Stimulated activated CD8-positive, alpha-beta memory T cell treated with anti-CD3 and anti-CD28 coated beads, Interleukin-2, amount 100 ng/mL, for 48 hours (primary cell): ENCODE measurements at places on chromosomes 4 and X.

GRCh38 chr4:60724623-60725022 is 475.5 kb upstream of the ADGRL3 start:
- DNase-seq: no peak

- no peak for DNase-seq
Observed at GRCh38 chr4:109078724-109079123, 223.7 kb downstream of the COL25A1 start.

- no peak for DNase-seq
Observed at GRCh38 chrX:12315526-12315925, 177.3 kb downstream of the FRMPD4 start.

DNA sequence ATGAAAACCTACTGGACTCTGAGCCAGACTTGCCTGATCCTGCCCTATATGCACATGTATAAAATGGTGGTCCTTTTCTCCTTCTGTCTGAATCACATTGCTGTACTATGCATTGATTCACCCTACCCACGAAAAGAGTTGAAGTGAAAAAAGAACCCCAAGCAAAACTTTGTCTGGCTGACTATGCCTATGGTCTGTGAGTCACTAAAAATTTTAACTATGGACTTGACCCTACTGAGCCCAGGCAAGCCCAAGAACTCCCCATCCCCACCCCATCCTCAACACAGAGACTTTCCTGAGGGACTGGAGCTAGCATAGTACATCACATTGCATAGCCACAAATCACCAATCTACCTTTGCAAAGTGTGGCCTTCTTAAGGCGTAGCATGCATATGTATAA is 116.6 kb upstream of the TENM3 start:
- no peak for DNase-seq

DNA sequence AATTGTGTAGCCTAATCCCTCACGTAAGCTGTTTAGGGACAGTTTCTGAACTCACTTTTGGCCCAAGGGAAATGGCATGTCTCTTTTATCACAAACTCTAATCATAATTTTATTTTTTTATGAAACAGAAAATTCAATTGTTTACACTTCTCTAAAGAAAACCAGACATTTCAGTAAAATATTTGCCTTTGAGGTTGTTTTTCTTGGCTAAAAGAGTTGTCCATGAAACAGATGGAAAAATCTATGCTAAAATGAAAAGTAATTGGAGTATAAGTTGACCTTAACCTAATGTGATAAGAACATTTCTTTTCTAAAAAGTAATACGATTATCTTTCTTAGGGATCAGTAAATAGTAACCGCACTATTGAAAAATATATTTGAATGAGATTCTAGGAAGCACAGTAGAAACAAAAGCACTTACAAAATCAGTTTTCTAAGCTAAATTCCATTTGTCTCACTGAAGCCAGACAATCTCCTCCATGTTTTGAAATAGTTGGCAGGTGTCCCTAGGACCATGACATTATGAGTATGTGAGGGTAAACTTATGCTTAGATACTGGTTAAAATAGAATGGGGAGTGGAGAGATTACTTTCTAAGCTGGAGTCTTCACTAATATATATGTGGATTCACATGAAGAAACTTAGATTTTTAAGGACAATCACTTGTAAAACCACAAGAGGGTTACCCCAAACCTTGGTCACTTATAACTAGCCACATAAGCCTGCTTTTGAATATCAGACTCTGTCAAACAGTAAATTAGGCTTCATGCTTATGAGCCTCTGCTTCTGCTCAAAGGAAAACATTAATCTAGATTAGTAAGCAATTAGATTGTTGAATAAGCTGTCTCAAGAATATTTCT is 20.1 kb upstream of the TET2 start:
- DNase-seq: no peak

DNA sequence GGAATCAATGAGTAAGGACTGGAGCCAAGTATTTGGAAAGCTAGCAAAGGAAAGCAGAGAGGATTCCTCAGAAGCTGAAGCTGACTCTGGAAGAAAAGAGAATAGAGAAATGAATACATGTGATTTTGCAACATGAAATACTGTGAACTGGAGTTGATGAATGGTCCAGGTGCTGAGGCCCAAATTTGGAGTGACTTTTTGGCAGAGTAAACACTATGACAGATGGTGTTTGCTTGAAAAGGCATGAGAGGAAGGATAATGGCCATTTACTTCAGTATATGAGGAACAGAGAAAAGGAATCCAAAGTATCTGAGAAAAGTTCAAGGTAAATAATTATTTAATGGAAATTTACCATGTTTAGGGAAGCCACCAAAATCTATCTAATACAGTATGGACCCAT is 236.7 kb downstream of the SLITRK2 start:
- DNase-seq: no peak

GRCh38 chr4:73257651-73258435 is 755 bp downstream of the ANKRD17 start:
- peak; percentile 8 for DNase-seq

- DNase-seq: no peak
Observed at GRCh38 chr4:47490550-47490949, 5.5 kb downstream of the ATP10D start.

- no peak for DNase-seq
Observed at GRCh38 chrX:130296743-130297142, 28.0 kb upstream of the ZNF280C start.

- no peak for DNase-seq
Observed at GRCh38 chr4:3295837-3296624, 3.2 kb downstream of the RGS12 start.

GRCh38 chrX:63350465-63350877 is 661 bp downstream of the SPIN4 start:
- no peak for DNase-seq

DNA sequence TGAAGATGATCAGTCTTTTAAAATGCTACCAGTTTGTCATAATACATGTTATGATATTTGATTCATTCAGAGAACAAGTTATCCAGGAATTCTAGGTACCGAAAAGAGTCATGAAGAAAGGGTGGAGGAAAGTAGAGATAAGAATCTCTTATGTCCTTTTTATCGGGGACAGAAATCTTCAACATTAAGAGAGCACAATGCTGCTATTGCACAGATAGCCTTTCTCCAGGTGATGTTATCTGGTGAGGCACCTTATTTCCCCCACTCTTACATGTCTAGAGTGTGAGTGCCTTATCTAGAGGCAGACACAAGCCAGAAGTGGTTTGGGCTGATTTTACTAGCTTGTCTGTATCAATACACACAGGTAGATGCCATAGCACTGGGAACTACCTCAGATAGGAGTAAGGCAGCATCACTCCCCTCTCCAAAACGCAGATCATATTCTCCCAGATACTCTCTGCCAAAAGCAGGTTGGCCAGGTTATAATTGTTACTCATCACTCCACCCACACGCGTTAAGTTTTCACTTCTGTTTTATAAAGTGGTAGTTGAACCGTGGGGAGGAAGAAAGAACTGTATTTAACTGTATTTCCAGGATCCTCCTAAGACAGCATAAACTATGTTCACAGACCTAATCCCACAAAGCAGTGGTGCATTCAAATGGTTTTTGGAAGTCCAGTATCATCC is 38.4 kb downstream of the AREG start:
- DNase-seq: no peak

DNA sequence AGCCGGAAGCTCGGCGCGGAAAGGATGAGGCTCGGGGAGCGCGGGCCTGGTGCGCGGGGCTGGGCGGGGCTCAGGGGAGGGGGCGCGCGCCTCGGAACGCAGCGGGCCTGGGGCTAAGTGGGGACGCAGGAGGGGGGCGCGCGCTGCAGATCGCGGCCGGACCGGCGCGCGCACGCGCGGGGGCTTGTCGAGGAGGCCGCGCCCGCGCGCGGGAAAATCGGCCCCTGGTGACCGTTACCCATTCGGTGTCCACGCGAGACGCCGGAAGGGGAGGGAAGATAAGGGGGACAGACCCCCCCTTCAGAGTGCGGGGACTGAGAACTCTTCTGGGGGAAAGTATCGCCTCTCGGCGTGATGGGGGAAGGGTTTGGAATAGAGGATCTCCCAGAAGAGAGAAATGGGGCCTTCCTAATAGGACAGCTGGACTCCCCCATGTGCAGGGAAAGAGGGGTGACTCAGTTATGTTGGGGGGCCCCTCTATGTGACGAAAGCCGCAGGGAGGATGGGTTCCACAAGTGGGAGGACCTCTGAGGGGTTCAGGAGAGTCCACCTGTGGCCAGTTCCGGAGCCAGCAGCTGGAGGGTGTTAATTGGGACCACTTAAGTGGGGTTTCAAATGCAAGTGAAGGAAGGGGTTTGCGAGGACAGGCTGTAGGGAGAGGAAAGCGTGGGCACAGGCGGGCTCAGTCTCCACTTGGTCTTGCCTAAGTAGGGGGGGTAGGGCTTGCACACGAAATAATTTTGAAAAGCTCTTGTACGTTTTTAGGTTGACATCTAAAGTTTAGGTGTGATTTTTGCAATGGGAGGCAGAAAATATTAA is 584 bp downstream of the SUV39H1 start:
- DNase-seq: peak; percentile 28

- DNase-seq: no peak
Observed at GRCh38 chr4:76624241-76624681, 189.2 kb downstream of the SHROOM3 start.

DNA sequence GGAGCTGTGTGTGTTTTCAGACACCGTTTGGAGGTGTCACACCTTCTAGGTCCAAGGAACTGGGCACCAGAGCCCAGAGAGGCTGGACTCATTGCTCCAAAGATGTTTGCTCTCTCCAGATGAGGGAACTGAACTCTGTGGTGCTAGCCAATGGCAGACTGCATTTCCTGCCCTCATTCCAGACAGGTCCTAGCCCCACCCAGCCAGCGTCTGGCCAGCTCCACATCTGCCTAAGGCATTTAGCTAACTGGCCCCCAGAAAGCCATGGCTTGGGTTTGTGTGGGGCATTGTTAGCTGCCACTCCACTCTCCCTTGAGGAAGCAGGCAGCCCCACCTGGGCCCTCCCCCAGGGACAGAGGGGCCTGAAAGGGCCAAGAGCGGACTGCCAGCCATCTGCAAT is 11.4 kb downstream of the FGD1 start:
- no peak for DNase-seq

DNA sequence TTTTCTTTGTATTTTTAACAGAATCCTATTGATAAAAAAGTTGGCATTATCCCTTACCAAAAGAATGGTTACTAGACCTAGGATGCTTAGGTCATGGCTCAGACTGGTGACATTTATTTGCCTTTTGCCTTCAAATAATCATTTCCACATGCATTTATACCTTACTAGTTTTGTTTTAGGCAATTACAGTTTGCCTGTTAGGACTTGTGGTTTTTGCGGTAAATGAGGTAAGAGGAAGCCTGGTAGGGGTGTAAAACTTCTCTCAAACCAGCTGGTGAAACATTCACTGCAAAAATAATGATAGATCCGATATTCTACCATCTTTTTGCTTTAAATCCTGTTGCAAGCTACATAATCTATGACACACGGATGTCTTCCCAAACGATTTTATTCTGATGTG is 12.1 kb downstream of the LAMP2 start:
- DNase-seq: no peak

- DNase-seq: no peak
Observed at GRCh38 chr4:150280081-150280895, 202.0 kb downstream of the DCLK2 start.

DNA sequence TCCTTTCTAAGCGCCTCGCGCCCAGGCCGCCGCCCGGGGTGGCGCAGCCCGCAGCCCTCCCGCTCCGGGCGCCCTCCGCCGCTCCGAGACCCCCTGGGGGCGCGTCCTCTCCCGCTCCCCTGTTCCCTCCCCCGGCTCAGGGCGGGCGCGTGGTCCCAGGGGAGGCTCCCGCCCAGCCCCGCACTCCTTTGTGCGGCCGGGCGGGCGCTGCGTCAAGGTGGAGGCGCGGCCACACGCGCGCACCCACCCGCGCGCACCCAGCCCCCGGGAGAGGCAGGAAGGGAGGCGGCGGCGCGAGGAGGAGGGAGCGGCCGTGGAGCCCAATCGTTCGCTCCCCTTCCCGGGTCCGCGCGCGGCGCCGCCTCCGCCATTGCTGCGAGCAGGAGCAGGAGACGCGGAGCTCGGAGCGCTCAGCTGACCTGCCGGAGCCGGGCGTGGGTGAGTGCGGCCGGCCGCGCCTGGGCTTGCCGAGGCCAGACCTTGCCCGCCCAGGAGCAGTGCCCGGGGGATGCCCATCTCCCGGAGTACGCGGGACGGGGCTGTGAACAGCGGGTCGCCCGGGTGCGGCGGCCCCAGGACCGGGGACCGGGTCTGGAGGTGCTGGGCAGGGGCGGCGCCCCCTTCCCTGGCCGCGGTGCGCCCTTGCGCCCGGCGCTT is at the start of gene NSG1:
NSG1 (plus strand) TSS at position 367 of the 657 bp plus-strand sequence. CDS start 528 bp downstream, outside the sequence.
- DNase-seq: no peak

DNA sequence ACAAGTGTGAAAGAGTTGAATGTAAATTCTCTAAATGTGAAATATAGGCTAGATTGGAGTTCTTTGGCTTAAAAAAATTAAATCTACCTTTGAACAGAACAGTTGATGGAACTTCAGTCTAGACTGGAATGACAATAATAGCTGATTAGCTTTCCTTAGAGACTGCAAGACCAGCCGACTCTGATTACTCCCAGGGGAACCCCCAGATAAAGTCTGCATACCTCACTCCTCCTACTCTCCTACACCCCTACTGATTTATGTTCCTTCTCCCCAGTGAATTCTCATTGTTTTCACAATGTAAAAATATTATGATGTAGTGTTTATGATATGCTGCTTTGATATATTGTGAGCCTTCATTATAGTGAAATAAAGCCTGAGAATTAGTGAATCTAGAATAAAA is 241.3 kb downstream of the CFAP299 start:
- DNase-seq: no peak

- DNase-seq: no peak
Observed at GRCh38 chrX:20320461-20321159, 53.9 kb upstream of the RPS6KA3 start.

DNA sequence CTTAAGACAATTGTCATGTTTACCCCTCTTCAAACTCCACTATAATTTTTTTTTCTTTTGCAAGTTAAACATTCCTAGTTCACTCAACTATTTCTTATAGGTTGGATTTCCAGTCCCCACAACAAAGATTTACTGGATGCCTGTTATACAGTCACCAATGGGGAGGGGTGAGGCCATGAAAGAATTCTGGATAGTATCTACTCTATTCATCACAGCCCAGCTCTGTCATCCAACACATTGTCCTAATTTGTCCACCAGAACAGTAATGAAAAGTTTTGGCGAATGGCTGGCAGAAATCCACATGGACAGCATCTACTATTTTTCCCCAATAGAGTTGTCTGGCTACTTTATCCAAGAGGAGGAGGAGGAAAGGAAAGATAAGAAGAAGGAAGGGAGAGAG is 192.7 kb upstream of the S100G start:
- DNase-seq: no peak
